ENCODE measurements at places on chromosomes 3 and 15. TPM values are rescaled to one million over a fixed set of nuclear protein-coding genes. Genes with fewer than 3 reads are reported as not detected.

Gene PLSCR5
- not detected for total RNA-seq

Gene ADGRG7
- not detected for total RNA-seq

Gene GOLGA8G
- not detected for total RNA-seq

Gene ATP13A4
- 202 TPM for total RNA-seq

Gene SLC28A2
- 0.28 TPM for total RNA-seq

Gene C15orf62
- 0.34 TPM for total RNA-seq

Gene PCSK6
- 11.7 TPM for total RNA-seq

Gene NEK11
- total RNA-seq = 36.3 TPM

Gene MAPKAPK3
- total RNA-seq = 23.6 TPM

Gene PPCDC
- total RNA-seq = 12.8 TPM

Gene SAMD7
- not detected for total RNA-seq

Gene RBP2
- total RNA-seq = 1.1 TPM

Gene REC114
- total RNA-seq = not detected

Gene HES1
- total RNA-seq = 30.8 TPM

Gene CLEC3B
- total RNA-seq = 52.3 TPM

Gene SNX22
- 20.3 TPM for total RNA-seq

Gene FAM162A
- 24.8 TPM for total RNA-seq

Gene SLC7A14
- 0.03 TPM for total RNA-seq

Gene ALDH1L1
- 9.0 TPM for total RNA-seq

Gene NME9
- total RNA-seq = 11.4 TPM

Gene FANCD2OS
- not detected for total RNA-seq

Gene ALDH1A3
- total RNA-seq = 3.0 TPM

Gene SPINT1
- 136 TPM for total RNA-seq
